CD4-positive, alpha-beta T cell treated with Interleukin-4 for 1 hour (primary cell): ENCODE measurements at places on chromosomes 1 and 21.

- DNase-seq: no peak
Measured at GRCh38 chr1:221644145-221644448, 97.8 kb downstream of the DUSP10 start.

DNA sequence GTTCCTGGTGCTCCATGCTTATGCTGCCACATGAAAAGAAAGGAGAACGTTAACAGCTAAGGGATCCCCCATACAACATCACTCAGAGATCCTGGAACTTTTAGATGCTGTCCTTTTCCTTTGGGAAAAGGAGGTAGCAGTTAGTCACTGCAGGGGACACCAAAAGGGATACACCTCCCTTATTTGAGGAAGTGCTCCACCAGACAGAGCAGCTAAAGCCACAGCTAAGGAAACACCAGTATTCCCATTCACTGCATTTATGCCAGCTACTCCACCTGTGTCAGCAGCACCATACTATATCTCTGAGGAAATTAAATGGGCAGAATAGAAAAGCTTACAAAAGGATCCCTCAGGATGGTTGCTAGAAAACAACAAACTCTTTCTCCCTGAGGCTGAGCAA is 26.0 kb upstream of the SLC6A9 start:
- DNase-seq: no peak

GRCh38 chr21:30408782-30409494 is 13.1 kb downstream of the KRTAP13-1 start:
- no peak for DNase-seq

GRCh38 chr1:209387969-209388329 is 195.6 kb upstream of the CAMK1G start:
- DNase-seq: no peak

DNA sequence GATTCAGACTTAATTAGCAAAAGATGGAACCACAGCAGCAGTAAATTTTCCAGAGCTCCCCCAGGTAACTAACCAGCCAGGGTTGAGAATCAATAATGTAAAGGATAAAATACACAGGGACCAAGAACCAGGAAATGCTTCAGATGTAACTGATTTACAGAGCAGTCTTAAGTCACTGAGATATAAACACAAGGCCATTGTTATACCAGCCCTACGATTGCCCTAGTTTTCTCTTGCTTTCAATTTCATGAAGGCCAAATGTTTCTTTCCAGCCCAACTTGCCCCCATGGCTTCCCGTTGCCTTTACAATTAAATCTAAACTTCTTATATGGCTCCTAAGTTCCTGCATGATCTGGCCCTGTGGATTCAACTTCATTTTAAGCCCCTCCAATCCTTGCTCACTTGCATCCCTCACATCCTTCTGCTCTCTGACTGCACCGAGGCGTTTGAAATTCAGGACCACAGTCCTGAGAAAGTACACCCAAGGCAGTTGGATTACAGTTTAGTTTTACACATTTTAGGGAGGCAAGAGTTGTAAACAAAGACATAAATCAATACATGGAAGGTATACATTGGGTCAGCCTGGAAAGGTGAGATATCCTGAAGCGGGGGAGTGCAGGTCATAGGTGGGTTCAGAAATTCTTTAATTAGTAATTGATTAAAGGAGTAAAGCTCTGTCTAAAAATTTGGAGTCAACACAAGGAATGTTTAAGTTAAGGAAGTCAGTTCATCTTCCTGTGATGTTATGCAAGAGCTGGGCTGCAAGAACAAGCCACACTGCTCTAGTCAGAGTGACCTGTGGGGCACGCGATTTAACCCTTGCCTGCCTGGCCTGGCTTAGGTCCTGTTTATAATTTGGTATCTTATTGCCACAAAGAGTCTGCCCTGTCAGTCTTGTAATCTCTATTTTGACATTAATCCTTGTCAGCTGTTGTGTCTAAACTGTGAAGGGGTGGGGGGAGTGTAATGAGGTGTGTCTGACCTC is 69.9 kb upstream of the COG2 start:
- peak; percentile 17 for DNase-seq

GRCh38 chr1:205950280-205950679 is 7.0 kb upstream of the SLC26A9 start:
- DNase-seq: no peak

- DNase-seq: no peak
Measured at GRCh38 chr1:18630511-18631495, at the start of gene PAX7. Gene PAX7 (plus strand): TSS chr1:18630846. CDS start chr1:18631604, 758 bp downstream.

DNA sequence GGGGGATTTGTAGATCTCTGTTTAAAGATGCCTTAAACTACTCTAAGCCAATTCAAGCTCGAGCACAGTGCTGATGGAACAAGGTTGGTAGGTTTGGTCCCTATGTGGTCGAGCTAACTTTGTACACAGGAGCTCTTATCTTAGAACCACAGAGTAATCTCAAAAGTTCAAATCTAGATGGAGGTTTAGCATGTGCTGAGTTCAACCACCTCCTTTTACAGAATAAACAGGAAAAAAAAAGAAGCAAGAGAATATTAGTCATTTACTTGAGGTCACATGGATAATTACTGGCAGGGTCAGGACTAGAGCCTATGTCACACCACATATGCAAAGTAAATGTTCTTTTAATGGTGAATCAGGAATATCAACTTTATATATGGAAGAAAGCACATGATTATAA is 86.2 kb downstream of the DTL start:
- no peak for DNase-seq

- DNase-seq: peak; percentile 35
Measured at GRCh38 chr1:86507935-86508582, 38.8 kb upstream of the CLCA4 start.

DNA sequence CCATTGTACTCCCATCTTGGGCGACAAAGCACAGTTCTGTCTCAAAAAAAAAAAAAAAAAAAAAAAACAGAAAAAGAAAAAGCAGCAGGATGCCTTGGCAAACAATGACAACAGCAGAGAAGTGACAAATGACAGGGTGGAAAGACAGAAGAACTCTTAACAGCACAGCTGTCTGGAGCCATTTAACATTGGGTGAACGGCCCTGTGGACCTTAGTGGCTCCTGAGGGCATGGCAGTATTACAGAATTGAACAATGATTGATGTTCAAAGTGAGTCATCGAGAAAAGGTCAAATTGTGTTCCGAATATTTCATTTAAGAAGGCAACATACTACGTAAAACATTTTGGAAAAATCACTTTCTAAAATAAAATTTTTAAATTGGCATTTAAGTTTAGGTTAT is 30.0 kb downstream of the DNASE2B start:
- no peak for DNase-seq

- DNase-seq: no peak
Measured at GRCh38 chr1:157870490-157870889, 28.9 kb upstream of the CD5L start.

DNA sequence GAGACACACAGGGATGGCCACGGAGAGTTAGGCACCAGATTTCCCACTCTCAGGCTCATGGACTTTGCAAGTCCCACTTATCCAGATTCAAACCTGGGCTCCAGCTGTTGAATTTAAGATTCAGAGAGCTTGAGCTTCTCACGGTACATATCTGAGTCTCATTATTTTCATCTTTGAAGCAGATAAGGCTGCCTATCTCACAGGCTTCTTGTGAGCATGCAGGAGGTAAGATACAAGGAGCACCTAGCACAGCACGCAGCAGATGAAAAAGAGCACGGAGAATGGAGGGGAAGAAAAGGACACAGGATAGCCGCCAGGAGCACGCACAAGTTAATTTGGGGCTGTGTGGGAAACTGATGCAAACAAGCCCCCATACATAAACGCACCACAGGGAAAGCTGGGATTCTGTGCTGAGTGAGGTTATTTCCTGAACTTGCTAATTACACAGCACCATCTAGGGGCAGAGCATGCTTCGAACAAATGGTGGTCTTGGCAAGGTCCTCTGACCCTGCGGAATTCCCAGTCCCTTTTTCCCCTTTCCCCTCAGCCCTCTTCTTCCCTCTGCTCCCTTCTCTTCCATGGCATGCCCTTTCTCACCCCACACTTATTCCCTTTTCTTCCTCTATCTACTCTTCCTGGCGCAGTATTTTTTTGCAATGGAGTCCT is 134.7 kb upstream of the VANGL1 start:
- DNase-seq: no peak

DNA sequence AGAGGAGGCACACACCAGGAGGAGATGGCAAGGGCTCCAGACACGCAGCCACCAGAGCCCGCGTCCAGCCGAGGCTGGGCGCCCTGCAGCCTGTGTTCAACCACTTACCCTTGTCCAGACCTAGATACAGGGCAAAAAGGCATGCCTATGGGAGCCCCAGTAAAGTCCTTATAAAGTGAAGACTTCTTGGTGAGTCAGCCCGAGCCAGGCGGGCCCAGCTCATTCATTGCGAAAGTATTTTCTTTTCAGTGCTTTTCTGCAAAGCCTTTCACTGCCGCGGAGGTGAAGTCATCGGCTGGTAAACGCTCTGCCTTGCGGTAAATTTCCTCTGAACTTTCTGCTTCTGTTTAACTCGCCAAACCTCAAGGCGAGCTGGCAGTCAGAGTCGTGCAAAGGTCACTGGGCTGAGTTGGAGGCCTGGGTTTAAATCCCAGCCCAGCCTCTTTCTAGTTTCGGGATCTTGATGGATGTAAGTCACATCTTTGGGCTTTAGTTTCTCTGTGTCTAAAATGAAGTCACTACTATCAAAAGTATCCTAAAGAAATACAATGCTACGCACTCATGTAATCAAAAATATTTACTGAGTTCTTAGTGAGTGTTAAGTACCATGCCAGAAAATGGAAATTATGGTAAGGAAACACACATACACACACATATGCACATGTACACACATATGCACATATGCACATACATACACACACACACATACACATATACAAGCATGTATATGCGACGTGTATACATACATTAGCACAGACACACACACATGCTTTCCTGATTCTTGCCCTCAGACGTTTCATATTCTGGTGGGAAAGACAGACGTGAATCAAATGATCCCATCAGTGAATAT is 54.7 kb upstream of the IFFO2 start:
- DNase-seq: peak; percentile 61

DNA sequence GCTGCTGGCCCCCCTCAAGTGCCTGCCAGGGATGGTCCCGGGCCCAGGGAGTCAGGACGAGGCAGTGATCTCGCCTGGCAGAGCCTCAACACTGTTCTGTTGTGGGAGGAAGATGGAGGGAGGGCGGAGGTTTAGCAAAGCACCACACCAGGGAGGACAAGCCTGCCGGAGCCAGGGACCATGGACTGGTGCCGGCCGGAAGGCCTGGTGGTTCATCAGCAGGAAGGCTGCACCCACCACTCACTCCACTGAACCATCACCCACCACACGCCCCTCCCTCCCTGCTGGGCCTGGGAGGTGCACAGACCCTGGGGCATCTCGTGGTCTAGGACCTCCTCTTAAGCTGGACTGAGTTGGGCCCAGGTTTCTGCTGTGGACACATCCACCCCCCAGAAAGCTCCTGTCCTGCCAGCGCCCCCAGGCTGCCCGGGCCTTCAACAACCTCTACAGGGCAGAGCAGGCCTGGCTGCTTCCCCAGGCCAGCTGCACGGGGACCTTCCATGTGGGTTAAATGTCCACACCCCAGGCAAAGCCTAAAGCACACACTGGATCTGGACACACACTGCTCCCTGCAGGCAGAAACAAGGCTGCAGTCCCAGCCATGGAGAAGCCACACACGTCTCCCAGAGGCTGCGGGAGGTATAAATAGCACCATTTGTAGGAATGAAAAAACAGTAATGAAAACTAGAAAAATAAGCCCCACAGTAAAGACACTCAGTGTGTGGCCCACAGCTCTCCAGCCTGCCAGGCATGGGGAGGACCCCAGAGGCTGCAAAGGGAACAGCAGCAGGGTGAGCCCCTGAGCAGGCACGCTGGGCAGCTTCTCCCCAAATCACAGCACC is 10.4 kb upstream of the TMEM240 start:
- DNase-seq: no peak

DNA sequence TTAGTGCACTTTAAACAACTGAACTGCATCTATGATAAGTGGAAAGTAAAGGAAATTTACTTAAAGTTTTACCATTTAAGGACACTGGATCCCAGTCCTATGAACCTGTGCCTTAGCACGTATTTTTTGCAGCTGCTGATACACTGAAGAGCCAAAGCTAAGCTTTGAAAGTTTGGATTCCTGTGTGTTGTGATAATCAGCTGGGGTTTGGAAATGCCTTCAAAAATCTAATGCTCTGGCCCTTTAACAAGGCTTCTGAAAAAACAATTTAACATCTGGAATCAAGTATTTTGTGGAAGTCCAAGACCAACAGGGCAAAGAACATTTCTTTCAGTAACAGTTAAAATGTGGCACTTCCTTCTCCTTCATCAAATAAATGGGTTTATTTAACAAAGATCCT is 51.8 kb downstream of the DDAH1 start:
- no peak for DNase-seq

- DNase-seq: no peak
Measured at GRCh38 chr1:17277511-17278159, 28.7 kb downstream of the PADI3 start.

DNA sequence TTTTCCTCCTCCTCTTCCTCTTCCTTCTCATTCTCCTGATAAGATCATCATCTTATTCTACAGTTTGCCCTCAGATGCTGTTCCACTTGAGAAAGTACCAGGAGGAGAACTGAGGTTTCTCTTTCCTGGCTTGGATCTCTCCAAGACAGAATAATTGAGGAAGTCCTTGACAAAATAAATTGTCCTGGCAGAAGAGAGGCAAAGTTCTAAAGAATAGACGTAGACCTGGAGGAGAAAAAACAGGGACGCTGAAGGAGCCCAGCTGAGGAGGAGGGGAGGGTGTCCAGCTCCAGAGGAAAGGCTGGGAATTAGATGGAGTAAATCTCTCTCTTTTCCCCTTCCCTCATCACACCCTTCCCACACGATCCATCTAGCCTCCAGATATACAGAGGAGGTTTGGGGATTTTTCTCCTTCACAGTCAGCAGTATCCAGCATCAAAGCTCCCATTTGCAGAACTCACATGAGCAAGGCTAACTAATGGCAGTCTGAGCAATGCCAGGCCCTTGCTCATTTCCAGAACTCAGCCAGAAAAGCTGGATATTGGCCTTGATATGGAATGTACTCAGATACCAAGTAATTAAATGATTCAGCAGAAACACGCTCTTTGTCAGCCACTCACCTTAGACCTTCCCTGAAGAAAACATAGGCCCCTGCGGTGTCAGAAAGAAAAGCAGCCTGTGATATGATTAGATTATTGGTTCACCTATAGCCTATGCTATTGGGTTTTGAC is 5.1 kb upstream of the GNG12 start:
- no peak for DNase-seq

GRCh38 chr1:3066250-3066711 is 2.7 kb upstream of the PRDM16 start:
- DNase-seq: no peak

GRCh38 chr1:230661976-230662375 is 19.7 kb downstream of the COG2 start:
- DNase-seq: no peak

DNA sequence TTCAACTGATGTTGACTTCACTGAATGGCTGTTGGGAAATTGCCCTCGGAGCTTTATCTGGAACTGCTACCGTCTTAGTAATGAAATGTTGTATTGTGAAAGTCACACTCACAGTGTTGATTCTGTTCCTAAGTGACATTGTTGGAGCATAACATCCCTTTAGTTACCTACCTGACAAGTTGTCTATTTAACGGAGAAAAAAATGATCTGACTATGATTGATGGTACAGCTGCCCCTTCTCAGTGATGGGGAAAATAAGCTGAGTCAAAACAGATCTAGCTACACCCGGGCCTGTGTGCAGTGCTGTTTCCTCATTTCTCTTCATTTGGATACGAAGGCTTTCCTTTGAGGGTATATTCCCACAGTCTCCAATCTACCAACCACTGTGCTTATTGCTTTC is 472.3 kb upstream of the BRINP3 start:
- no peak for DNase-seq

- DNase-seq: no peak
Measured at GRCh38 chr1:151035167-151035566, 1.2 kb upstream of the BNIPL start.
